H4 (cell line): ENCODE measurements at places on chromosomes 6 and 20.

DNA sequence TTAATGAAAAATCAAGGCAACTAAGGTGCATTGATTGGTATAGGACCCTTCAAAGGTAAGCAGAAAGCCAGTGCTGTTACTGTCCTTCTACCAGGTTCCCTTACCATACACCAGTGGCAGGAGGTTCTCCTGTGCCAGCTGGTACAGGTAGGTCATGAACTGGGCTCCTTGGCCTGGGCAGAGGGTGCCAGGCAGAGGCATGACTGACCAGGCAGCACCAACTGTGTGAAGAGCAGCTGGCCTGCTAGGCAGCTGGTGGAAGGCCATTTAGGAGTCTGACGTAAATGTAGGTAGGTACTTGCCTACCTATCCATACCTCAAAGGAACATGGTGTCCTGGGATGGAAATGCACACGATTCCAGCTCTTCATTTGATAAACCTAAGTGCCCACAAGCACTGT lies 23.3 kb downstream of the PCNA start:
- DNase-seq: no peak

DNA sequence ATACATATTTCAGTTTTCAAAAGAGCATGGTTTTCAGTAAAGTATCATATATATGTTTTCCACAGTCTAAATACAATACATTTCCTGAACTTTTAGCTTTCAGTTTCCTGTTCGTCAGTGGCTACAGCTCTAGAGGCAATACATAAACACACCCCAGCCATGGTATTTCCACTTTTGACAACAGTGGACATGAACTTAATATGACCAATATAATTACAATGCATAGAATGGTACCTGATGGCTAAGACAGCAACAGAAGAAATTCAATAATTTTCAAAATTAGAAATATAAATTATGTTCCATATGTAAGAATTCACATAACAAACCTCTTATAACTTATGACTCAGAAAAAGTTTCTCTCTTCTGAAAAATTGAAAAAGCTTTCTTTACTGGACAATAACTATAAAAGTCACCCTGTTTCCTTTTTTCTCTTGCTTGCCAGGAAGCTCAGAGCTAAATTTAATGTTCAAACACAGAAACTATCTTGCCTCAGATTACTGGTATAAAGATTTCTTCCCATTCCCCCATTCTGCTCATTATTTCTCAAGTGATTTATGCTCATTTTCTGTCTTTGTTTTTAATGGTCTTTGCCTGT lies 19.2 kb downstream of the FKBP5 start:
- DNase-seq: peak; percentile 20

DNA sequence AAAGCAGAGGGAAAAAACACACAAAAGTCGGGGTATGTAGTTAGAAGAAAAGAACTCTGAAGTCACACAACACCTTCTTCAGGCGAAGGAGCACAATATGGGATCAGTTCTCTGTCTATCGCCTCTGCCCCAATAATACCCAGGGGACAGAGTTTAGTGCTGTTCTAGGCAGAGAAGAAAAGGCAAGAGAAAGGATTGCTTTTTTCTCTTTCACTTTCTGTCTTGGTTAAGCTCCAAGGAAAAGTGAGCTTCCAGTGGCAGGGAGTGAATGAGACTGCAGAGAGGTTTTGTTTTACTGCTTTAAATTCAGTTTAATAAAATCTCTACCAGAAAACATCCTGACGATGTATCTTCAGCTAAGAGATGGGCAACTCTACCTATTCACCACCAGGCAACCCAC lies 86.6 kb upstream of the STXBP5 start:
- DNase-seq: peak; percentile 2

DNA sequence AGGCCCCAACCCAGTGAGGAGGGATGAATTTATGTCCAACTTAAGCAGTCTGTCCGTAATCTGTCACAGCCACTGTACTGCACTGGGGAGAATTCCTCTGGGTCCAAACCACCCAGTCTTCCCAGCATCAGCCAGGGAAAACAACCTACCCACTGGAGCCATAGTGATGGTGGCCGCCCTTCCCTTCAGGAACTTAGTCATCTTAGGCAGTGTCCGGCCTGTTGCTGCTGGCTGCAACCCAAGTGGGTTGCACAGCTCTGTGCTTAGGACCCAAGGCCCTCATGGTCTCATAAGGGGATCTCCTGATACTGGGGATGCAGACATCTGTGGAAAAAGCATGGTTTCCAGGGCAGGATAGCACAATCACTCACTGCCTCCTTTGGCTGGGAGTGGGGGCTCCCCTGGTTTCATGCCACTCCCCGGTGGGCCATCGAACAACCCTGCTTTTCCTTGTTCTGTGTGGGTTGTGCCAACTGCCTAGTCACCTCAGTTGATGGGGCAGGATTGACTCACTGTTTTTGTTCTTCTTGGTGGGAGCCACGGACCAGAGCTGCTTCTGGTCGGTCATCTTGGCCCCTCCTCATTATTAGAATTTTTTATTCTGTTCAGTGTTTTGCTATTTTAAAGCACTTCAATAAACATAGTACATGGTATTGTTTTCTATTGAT lies 591.9 kb downstream of the DOK5 start:
- DNase-seq: peak; percentile 11

DNA sequence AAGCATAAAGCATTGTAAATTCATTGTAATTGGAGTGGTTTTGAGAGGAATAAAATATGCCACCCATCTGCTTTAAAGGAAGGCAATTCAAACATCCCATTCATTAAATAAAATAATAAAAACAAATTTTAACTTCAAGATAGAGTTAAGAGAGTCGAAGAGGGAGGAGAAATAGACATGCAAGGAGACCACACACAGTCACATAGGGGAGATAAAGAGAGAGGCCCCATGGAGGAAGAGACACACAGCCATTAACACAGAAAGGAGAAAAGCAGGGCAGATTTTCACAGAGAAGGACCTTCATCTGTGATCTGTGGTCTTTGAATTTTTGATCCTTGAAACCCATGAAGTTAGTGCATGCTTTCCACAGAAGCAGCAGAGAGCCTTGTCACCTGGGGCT lies 214.3 kb upstream of the TCF21 start:
- DNase-seq: no peak

DNA sequence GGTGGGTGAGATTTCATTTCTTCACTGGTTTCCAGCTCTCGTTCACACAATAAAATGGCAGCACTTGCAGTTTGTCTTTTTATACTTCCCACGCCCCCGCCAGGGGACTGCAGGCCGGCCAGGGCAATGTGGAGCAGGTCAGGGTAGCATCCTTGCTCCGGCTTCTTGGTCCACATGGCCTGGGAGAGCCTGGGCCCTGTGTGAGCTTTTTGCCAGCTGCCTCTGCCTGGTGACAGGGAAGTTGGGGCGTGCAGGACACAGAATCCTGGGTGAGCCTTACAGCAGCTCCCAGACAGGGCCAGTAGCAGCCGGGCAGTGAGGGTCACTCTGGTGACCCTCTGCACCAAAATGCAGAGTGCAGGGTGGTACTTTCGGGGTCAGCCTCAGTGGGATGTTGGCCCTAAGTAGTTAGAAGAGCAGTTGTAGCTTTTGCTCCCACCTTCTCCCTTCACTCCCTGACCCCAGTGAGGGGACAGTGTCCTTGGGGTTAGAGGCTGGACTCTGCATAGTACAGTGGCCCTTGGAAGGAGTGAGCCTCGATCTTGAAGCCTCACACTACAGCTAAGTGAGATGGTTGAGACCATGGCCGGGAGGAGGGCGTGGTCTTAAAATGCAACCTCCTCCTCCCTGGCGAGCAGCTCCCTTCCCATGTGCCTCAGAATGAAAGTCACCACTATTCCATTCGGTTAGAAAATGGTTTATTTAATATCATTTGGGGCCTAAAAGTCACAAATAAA lies 23.8 kb downstream of the PYGB start:
- no peak for DNase-seq

- no peak for DNase-seq
These were observed 29.5 kb upstream of the IFNGR1 start for GRCh38 chr6:137248702-137249101.

GRCh38 chr6:113805173-113805790 lies 51.9 kb upstream of the MARCKS start:
- DNase-seq: no peak

DNA sequence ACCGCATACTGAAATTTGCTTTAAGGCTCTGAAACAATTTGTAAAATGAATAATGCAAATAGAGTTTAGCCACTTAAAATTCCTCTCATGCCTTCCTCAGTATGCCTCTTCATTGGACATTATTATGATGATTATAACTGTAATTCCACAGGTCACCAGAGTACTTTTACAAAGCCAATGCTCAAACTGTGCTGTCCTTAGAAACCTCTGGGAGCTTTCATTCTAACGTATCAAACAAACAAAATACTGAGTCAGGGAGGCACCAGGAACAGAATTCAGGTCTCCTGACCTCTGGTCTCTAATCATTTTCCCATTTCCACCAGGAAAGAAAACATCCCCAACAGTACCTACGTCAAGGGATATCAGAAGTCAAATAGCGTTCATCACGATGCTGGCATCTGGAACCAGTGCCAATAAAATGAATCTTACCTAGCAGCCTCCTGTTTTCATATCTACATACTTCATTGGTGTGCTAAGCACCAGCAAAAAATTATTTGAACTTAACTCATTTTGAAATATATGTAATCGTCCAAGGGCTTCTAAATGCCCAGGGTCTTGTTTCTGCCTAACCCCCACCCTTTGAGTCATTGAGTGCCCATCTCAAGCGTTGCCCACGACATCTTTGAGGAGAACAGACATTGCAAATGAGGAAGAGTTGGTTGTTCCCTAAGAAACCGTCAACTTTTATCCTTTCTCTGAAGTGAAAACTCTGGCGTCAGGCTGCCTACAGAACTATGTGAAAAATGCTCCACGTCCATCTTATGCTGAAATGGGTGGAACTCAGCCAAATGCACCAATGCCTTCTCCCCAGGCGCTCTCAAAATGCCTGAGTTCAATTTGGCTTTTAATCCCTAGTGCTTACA lies 37.9 kb downstream of the NEDD9 start:
- no peak for DNase-seq
